ENCODE measurements at places on chromosomes 2 and 18.

GRCh38 chr18:79221136-79221535, 151.9 kb downstream of the ATP9B start:
- DNase-seq, result no peak

DNA sequence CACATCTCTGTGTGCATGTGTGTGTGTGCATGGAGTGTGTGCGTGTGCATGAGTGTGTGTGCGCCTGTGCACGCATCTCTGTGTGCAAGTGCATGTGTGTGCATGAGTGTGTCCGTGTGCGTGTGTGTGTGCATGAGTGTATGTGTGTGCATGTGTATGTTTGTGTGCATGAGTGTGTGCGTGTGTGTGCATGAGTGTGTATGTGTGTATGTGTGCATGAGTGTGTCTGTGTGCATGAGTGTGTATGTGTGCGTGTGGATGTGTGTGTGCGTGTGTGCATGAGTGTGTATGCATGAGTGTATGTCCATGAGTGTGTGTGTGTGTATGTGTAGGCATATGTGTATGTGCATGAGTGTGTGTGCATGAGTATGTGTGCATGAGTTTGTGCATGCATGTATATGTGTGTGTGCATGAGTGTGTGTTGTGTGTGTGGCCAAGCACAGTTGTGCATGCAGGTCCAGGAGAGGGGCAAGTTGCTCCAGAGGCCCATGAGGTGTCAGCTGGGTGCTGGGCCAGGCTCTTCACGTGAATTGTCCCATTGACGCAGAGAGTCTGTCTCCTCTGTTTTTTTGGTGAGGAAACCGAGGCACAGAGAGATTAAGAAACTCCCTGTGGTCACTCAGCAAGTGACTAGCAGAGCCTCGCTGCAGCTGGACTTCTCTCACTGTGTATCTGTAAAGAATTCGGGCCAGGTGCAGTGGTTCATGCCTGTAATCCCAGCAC, 75.5 kb downstream of the ASB1 start:
- no peak for DNase-seq

DNA sequence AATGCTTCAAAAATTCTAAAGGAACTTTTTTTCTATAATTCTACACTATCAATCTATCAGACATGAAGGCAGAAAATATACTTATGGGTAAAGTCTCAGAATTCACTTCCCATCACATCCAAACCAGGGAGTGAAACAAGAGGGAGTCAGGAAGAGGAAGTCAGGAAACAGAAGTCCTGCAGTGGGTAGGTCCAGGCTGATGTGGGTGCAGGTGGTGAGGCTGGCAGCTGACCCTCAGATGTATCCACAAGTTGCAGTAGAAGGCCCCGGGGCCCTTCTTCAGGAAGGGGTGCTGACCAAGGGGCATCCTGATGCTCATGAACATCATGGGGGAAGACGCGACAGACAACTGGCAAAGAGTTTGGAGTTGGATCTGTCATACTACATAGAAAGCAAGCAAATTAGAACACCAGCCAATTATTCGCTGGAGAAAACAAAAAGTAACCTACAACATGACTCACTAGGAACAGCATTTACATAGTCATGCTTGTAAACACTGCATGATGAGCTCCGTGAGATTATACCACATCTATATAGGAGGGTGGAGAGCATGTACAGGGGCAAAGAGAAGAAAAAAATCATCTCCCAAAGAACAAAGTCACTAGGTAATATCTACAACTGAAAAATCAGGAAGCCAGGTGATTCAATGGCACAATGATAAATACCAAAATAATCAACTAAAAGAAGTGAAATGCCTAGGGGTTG, 4.2 kb downstream of the UXS1 start:
- DNase-seq, result no peak

GRCh38 chr2:153230977-153231376, 247.6 kb downstream of the RPRM start:
- no peak for DNase-seq

DNA sequence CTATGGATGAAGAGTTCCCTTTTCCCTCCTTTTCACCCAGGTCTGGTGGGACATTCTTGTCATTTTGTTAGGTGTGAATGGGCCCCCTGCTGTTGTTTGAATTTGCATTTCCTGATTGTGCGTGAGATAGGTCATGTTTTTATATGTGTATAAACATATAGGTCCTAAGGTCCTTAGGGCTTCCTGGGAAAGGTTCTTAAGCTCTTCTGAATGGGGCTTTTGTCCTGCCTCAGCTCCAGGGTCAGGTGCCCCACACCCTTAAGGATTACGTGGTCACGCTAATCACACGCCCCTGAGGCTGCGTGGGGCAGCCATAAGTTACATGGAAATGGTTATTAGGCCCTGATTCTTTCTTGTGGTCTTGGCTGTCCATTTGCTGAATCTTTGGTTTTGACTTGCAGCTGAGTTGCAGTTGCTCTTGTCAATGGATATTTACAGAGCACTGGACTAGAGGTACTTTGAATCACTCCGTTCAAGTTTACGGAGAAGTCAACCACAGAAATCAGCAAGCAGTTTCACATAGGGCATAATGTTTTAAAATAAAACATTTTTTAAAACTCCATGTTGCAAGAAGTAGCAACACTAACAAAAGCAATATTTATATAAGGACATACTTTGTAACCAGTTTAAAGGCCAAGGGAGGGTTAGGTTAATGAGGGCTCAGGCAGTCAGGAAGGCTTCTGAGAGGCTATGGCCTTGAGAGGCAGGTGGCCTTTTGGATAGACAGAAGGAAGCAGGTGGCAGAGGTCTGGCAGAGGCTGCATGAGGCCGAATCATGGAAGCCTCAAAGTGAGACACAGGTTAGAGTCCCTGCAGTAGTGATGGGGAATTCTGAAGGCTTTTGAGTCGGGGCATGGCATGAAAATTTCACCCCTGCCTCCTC, 24.2 kb downstream of the LIPG start:
- no peak for DNase-seq

GRCh38 chr2:230234845-230235244, 9.3 kb downstream of the SP140 start:
- DNase-seq, result no peak

DNA sequence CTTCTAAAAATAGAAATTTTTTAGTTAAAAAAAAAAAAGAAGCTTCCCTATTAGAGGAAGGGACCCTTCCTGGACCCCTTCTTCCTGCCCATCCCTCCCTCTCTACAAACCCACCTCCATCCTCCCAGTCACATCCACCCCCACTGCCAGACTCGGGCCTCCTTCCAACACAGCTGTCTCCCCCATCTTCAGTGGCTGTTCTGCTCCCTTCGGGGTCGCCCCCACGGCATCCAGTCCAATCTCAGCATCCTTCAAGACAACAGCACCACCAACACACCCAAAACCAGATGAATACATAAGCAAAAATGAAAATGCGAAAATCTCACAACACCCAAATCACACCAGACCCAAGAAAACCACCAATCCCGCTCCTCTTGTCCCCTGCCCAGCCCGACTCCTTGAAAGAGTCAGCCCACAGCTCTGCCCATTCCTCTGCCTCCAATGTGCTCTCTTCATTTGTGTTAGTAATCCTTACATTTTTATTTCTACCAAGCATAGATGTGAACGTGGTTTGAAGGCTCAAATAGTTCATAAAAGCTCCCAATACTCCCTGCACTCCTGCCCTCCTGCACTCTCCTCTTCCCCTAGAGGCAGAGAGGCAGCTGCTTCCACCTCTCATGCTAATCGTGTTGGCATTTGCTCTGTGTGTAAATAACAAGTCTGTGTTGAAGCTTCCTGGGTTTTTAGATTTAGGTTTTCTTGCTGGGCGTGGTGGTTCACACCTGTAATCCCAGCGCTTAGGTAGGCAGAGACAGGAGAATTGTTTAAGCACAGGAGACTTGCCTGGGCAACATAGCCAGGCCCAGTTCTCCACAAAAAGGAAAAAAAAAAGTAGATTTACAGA, 37.0 kb downstream of the MAL start:
- DNase-seq, result peak; percentile 48

- no peak for DNase-seq
These were observed 136.4 kb upstream of the CELF4 start for GRCh38 chr18:37701967-37702366.

DNA sequence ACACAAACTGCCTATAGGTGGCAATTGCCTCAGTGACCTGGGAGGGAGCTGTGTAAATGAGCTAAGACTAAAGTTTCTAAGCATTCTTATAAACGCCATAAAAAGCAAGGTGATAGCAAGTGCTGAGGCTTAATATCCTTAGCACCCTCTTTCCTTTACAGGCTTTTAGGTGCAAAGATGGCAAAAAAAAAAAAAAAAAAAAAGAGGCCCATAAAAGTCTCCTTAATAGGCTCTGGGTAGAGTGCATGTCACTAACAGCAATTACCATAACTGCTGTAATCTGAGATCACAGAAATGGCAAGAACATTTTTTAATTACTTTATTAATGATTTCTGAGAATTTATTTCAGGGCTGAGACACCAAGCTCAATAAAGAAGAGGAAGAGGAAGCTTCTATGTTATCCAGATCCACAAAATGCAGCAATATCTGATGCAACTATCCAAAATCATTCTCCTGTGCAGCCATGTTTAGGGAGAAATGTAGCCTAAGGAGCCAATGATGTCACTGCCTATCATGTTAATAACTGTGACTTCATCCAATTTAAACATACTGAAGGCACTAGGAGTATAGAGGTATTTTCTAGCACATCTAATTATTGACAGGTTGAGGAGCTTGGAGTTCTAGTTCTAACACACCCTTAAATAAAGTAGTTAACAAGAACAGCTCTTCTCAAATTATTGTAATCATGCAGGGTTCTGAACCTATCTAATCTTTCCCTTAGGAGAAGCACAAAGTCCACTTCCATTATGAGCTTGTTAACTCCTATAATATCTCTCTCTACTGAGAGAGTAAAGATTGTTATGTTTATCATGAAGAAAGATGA, 804.3 kb upstream of the ACVR2A start:
- no peak for DNase-seq

DNA sequence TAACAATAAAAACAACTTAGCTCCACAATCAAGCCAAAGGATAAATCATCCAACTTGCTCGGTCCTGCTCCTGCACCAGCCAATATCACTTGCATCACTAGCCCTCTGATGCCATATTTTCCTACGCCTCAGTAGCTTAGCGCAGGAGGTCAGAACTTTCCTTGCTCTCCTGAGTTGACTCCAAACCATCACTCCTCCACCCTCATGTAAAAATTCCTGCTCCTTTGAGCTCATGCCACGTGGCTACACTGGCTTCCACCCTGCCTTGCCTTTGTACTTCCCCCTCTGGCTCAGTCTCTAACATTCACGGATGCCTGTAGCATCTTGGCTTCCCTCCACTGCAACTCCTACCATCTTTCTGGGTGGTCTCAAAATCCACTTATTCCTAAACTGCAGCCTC, 25.2 kb downstream of the AAK1 start:
- DNase-seq, result no peak

DNA sequence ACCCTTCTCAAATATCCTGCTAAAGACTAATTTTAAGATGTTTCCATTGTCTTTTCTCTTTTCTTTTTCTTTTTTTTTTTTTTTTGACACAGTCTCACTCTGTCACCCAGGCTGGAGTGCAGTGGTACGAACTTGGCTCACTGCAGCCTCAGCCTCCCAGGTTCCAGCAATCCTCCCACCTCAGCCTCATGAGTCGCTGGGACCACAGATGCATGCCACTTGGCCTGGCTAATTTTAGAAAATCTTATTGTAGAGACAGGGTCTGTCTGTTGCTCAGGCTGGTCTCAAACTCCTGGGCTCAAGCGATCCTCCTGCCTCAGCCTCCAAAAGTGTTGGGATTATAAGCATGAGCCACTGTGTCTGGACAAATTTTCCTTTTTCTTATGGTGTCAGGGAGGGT, 167.5 kb downstream of the MCFD2 start:
- no peak for DNase-seq

DNA sequence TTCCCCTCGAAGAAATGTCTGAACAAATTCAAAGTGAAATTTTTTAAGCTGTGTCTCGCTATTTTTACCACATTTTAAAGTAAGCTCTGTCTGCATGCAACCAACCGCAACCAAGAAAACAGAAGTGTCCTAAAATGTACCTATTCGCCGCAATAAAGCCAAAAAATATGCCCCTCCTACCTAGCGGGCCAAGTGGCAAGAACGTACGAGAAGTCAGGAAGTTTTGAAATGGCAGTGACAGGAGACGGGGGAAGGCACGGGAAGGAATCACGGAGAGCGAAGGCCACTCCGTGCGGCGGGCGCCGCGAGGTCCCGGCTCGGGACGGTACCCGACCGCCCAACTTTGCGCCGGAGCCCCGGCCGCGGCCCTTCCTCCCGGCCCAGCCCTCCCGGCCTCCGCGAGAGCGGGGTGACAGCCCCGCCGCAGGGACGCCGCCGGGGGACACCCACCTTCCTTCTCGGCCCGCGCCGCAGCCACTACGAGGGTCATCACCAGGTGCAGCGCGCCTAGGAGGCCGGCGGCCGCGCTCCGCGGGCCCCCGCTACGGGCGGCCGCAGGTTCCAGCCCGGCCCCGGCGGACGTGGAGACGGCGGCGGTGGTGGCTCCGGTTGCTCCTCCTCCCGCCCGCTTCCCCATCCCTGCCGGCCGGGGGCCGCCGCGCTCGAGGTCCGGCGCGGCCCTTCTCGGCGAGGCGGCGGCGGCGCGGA, 568 bp downstream of the TMEM131 start:
- DNase-seq, result peak; percentile 63

DNA sequence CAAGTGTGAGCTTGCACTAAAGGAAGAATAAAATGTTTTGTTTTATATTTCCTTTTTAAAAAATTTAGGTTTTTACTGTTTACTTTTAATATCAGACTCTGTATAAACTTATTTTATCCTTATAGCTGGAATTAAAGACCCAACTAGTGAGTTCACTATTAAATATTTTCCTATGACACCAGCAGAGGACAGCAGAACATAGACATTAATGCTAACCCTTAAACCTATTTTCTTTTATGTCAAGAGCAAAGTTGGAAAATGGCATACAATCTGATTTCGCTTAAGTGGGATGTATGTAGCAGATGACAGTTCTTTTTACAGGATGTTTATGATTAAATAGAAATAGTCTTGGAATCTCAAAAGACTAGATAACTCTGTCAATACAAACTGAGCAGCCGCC, 188.2 kb upstream of the XIRP2 start:
- DNase-seq, result no peak

DNA sequence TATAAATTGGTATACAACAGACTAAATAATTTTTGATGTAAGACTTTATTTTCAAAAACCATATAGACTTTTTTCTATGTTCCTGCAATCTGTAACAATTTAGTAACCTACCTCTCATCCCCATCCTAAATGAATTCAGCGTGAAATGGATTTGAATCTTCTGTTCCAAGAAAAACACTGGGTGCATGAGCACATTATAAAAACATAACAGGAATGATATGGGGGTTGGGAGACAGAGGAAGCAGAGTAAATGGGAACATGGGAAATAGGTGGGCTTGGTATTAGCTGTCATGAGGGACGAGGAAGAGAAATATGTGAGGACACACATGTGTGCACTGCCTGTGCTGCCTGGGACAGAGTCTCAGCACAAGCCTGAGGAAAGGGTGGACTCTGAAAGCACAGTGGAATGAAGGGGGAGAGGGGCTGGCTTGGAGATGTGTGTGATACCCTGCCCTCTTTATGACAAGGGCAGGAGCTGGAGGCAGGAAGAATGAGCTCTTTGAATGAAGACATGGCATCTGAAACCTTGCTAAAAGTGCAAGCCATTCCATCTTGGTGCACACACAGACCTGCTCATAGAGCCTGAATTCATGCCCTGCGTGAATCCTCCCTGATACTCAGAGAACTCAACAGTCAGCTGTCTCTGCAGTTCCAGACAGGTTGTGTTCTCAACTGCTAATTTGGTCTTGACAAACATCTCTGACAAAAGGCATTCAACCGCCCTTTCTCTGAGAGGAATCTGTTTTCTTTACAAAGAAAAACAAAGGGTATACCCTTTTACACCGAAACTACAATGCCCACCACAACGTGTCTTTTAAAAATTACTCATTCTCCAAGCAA, 66.6 kb downstream of the EPB41L3 start:
- DNase-seq, result no peak
